ENCODE measurements at places on chromosomes 7 and 10.

DNA sequence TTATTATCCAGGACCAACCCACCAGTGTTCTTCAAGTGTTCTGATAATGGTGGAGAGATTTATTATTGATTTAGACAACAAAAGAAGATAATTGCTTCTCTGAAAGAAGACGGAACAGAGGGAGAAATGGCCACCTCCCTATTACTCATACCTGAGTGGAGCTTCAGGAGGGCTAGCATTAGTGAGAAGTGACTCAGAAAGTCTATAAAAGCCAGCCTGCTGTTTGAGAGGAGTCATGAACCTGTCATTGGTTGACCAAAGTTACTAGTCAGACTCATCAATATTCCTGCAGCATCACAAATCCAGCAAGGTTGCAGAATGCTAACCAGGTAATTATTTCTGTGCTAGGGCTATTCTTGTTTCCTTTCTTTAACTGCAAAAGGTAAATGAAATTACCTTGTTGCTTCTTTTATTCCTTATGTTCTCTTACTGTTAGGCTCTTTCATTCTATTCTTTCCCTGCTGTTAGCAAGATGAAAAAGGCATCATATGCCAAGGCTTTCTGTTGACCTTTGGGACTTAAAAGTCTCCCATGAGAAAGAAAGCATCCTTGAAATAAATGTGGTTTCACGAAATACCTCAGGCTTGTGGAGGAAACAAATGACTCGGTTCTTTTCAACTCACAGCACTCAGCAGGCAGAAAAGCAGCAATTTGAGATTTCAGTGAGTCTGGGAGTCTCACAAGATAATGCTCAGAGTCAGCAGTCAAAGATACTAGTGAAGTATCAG is 256.4 kb upstream of the PHYHIPL start:
- DNase-seq: peak; percentile 94

- DNase-seq: no peak
Observed at GRCh38 chr7:129468547-129468946, 33.8 kb upstream of the SMKR1 start.

DNA sequence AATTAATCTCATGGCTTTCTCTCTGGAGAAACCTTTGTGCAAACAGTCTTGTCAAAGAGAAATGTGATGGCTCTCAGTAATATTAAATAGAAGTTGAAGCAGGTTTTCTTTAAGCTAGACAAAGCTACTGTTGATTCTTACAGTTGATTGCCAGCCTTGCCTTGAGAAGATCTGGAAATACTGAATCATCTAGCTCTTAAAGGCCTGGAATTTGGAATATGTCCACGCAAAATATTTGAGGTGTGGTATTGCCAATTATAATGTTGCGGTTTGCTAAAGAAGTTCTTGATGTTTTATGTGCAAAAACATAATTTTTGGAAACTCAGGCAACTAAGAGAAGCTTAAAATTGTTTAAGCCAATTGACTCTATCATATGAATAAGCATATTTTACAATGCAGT is 371.9 kb downstream of the PHF14 start:
- peak; percentile 67 for DNase-seq

DNA sequence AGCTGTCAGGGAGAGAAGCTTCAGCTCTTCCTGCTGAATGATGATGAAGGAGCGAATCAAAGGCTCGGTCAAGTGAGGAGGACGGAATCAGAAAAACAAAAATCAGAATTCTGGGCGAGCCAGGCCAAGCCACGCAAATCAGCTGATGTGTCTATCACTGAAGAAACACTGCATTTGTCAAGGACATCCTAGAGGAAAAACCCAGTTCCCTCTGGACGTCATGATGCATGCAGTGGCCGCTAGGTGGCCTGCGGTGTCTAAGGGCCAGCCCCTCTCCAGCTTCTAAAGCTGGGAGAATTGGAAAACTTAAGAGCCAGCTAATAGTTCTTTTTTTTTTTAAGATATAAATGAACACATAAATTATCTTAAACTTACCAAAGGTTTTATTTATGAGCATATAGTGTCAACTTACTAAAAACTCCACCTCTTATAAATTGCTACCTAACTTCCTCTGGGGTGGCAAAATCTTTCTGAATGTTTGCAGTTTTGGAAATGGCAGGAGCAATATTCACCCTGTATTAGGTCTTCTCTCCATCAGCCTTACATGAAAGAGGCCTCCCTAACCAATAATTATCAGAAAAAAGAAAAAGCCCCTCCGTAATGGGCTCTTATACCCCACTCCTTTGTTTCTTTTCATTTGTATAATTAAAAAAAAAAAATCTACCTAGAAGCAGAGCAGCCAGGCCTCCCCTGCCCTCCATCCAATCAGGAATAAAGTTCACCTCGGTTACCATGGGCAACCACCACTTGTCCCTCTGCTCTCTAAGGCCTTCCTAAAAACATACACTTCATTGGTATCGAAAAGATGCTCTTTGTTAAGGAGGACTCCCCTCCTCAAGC is 186.8 kb downstream of the USP6NL start:
- DNase-seq: peak; percentile 54

- DNase-seq: no peak
Observed at GRCh38 chr7:2143450-2143849, 89.3 kb downstream of the MAD1L1 start.

- no peak for DNase-seq
Observed at GRCh38 chr7:32381024-32381601, 109.1 kb downstream of the LSM5 start.

DNA sequence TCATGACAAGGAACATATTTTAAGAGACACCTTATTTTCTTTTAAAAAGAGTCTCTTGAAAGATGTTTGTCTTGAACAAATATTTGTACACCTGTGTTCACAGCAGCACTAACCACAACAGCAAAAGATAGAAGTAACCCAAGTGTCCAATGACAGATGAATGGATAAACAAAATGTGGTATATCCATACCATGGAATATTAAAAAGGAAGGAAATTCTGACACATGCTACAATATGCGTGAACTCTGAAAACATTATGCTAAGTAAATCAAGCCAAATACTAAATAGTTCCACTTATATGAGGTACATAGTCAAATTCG is 17.8 kb downstream of the SGMS1 start:
- no peak for DNase-seq

DNA sequence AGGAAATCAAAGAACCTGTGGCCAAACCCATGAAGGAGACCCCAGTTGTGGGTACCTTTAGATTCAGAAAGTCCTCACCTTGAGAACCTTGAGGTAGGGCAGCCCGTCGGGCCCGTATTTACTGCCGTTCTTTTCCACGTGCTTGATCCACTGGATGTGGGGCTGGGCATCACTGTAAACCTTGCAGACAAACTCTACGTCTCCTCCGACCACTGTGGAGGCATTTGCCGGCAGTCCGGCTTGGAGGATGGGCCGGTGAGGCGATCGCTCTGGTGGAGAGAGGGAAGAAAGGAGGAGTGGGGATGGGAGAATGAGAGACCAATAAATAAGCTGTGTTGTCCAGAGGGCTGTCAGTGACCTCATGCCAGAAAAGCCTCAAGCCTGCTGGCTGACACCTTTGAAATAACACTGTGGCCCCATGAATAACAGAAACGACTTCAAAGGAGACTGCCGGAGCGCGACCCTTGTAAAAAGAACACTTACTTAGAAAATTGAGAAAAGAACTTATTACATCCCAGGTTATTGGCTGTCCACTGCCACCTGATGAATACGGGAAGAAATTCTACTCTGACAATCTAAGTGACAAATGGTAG is 78.2 kb downstream of the FGFR2 start:
- DNase-seq: no peak

- no peak for DNase-seq
Observed at GRCh38 chr10:23069019-23069815, 26.2 kb upstream of the MSRB2 start.

- peak; percentile 97 for DNase-seq
Observed at GRCh38 chr7:229184-229964, 37.0 kb downstream of the FAM20C start.

DNA sequence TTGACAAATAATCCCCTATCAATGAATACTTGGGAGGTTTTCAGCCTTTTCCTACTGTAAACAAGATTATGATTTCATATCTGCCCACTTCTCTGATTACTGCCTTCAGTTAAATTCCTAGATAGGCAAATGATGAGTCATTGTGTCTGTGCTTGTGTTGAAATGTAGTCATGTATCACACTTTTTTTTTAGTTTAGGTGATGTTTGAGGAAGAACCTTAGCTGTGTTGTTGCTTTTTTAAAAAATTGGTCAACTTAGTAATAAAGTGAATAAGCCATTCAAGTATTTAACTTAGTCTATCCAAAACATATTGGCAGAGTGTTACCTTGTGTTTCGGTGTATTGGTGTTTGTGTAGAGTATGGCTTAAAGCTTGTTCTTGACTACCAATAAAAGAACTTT is 60.0 kb downstream of the WAC start:
- DNase-seq: peak; percentile 54

- DNase-seq: no peak
Observed at GRCh38 chr7:142875456-142875855, 10.1 kb downstream of the TRPV6 start.

- DNase-seq: no peak
Observed at GRCh38 chr7:115319541-115319940, 397.6 kb downstream of the MDFIC start.

DNA sequence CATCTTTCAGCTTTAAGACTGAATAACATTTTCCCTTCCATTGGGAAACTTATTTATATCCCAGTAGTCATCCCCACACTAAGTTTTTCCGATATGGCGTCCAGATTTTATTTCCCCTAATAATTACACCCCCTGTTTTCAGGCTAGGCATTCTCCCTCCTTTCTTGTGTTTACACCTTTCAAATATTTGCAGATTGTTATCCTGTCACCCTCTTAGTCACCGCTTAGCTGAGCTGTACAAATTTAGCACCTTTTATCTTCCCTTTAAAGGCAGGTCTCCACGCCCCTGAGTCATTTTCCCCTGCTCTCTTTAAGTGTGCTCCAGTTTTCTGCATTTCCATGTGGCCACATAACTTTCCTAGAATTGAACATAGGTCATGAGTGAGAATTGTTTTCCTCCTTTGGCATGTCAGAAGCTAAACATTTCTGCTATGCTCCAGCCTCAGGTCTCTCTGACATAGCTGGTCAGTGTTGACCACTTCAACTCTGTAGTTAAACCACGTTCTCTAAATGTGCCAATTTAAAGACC is 47.4 kb downstream of the LRRC4 start:
- DNase-seq: peak; percentile 10

DNA sequence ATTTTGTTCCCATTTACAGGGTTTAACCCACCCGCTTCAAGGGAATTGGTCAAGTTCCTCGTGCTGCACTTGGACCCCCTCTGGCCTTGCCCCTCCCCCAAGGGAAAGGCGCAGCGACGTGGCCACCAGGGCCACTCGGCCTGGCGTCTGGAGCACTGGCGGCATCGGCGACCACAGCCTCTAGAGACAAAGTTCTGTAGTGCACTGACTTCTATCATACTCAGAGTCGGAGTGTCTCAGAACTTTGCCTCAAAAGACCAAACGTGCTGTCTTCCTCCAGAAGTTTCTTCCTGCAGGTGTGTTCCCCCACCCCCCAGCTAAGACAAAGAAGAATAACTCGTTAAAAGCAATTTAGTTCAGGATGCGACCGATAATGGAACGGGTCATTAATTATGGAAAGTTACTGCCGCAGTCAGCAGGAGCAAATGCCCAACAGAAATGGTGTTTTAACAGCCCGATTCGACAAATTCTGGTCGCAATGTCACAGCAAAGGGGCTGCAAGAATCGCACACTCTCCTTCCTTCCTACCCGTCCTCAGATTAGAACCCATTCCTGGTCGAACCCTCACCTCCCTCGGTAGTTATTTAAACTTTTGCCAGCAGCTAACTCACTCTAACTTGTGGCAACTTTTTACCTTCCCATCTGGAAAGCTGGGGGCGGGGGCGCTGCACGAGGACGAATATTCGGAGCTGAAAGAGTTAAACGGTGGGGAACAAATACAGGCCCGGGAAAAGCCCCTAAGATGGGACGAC is 202.1 kb upstream of the NFE2L3 start:
- no peak for DNase-seq

DNA sequence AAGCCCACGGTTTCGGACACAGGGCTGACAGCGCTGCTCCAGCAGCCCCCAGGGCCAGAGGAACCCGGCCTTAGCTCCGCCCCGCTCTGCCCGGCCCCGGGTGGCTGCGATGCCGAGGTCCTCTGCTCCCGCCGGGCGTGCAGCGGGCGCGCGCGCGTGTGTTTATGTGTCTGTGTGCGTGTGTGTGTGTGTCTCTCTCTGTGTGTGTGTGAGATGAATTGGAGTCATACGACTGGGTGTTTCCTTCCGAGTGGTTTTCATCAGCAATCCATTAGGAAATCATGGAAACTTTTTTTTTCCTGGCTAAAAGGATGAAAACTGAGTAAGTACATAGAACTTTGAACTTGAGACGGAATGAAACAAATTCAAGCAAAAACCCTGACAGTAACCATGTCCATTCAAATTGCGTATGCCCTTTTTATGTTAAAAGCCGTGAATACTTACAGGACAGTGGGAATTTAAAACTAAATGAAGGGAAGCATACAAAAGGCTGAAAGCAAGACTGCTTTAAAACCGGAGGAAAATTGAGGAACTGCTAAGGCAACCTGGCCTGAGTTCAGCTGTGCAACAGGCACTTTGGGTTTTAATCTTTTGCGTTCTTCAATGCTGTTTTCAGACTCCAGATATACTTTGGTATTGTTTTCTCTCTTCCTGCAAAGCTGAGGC is at the start of gene CPED1:
Gene CPED1 (plus strand): TSS at position 121 of the 666 bp plus-strand sequence. CDS start 911 bp downstream, outside the sequence.
- peak; percentile 73 for DNase-seq

DNA sequence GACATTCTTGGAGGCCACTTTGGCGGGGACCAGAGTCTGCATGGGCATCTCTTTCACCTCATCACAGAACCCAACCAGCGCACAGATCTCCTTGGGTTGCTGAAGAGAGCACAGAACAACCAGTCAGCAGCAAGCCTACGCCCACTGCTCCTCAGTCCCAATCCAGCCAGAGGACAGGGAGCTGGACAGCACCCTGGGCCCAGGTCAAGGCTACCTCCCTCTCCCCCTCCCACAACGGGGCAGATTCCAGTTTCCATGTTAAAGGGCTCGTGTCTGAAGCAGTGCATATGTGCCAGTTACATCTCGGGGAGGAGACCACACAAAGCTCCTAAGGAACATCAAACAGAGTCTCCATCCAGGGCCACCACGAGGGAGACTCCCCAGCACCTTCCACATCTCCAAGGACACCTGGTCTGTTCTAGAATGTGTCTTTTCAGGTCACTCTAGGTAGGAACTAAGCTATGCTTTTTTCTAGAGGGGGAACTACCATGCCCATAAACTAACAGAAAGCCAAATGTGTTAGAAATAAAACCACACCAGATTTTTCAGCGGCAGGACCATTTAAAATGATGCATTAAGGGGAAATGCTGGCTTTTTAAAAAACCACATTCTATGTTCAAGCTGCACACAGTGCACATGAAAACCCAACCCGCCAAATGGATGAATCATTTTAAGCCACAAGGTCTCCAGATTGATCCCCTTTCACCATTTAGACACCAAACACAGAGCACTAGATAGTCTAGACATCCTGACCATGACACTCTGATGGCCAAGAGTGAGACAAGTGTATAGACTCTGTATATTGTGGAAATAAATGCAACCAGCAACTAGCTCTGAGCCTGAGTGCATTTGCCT is 28.9 kb downstream of the PSAP start:
- DNase-seq: peak; percentile 78

GRCh38 chr10:61565819-61566560 is 96.7 kb upstream of the CABCOCO1 start:
- DNase-seq: no peak

Measured in astrocyte of the spinal cord (primary cell).